ENCODE measurements at places on chromosomes 3 and 15.
A peak's percentile ranks its signal among the peaks of the same experiment; 100 is the strongest.

DNA sequence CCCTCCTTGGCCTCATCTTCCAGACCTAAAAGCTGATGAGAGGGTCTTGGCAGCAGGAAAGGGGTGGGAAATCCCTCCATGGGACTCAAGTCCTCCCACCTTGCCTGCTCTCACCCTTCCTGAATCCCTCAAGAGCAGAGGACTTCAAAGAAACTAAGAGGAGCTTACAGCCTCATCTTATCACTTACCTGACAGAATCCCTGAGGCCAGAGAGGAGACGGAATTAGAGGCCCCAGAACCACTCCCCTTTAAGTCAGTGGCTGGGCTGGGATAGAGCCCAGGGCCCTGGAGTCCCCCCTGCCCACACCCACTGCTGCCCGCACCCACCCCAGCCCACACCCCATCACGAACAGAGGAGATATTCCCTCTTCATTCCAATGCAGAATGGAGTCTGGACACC, 15.2 kb downstream of the LOXL1 start:
- DNase-seq: no peak

DNA sequence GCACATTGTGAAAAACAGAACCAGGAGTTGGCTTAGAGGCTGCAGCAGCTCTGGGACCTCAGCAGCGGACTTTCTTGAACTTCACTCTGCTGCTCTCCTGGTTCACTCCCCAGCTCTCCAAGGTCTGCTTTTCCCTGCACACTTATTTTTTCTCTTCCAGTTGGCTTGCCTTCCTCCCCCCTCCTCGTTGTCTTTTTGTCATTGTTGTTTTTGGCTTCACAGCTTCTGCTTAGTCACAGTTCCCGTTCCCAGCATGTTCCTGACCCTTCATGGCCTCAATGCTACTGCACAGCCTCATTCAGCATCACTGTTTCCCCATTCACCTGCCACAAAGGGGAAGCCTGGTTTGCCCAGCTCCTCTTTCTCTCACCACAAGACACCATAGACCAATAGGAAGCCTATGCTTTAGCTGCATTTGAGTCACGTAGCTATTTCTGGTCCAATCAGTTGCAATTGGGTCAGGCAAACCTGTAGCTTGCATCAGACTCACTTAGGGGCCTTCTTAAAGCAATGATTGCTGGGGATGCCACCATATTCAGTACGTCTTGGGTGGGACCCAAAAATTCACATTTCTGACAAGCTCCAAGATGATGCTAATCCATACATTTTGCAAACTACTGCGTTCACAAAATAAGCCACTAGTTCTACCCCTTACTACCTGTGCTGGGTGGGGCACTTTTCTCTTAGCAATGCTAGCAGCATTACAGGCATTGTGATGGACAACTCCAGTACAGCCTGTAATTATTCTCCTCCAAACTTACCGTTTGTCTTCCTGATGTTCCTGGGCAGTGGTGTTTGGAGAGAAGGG, 7.8 kb upstream of the SUMF1 start:
- DNase-seq: peak; percentile 90

DNA sequence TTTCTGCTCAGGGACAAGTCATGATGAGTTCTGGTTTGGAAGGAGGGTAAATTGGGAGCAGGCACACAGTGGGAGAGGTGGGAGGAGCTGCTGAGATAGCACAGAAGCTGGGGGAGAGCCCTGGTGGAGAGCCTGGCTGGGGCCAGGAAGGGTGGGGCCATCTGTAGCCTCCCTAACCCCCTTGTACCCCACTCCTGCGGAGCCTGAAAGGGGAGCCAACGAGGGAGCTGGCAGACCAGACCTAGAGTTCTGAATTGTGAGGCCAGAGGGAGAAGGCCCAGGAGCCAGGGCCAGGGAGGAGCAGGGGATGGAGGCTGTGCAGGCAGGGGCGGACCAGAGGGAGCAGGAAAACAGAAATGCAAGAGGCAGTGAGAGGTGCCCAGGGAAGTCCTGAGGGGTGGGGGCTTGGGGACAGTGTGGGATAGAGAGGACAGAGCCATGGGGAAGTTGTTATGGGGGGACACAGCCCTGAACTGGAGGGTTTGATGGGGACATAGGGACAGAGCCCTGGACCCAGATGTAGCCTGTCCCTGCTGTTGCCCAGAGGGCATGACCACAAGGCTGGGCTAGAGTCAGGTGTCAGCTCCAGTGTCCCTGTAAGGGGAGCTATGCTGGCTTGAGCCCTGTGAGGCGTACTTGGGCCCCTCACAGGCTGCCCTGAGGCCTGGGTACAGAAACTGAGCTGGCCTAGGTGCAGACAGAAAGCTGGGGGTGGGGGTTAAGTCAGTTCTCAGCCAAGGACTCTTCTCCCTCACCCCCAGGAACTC, 1.2 kb downstream of the TMIE start:
- no peak for DNase-seq

GRCh38 chr3:174596447-174596982, 262.6 kb upstream of the NAALADL2 start:
- no peak for DNase-seq

- DNase-seq: no peak
Measured at GRCh38 chr3:181955566-181955965, 243.8 kb downstream of the SOX2 start.

- DNase-seq: no peak
Measured at GRCh38 chr15:29003840-29004233, 118.1 kb downstream of the APBA2 start.

- DNase-seq: no peak
Measured at GRCh38 chr3:15493436-15493835, 28.1 kb downstream of the COLQ start.

GRCh38 chr15:99614749-99615288, 49.0 kb downstream of the MEF2A start:
- DNase-seq: no peak

DNA sequence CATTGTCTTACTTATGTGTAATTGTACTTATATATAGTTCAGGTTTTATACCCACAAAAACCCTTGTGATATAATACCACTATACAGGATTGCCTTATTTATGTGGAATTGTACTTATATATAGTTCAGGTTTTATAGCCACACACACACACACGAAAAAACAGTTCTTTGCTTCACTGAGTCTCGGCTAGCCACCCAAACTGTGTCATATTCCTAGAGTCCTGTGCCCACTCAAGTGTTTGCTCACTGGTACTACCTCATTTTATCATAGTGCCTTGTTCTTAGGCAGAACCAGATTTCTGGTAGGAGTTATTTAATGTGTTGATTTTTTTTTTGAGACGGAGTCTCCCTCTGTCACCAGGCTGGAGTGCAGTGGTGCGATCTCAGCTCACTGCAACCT, 12.5 kb downstream of the RASA2 start:
- no peak for DNase-seq

GRCh38 chr3:21601178-21601577, 149.8 kb downstream of the ZNF385D start:
- DNase-seq: no peak

GRCh38 chr3:122508135-122508914, 6.4 kb downstream of the KPNA1 start:
- DNase-seq: no peak

- no peak for DNase-seq
Measured at GRCh38 chr15:70342141-70342540, 244.4 kb upstream of the TLE3 start.

DNA sequence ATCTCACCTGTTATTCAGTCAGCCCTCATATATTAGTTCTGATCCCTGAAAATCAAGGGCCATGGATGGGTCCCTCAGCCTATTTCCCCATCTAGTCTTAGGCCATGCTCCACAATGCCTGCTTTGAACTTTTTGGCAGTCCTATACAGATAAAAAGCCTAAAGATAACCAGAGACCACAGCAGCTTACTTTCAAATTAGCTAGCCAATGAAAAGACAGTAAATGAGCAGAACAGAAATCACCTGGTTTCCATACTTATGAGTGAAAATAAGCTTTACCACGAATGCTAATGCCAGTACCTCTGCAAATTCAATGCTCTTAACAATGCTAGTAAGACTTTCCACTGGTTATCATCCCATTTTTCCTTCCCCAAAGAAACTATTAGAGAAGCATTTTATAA, 141.6 kb upstream of the SPRED1 start:
- DNase-seq: no peak

- DNase-seq: no peak
Measured at GRCh38 chr3:190242147-190242546, 80.1 kb downstream of the CLDN1 start.

DNA sequence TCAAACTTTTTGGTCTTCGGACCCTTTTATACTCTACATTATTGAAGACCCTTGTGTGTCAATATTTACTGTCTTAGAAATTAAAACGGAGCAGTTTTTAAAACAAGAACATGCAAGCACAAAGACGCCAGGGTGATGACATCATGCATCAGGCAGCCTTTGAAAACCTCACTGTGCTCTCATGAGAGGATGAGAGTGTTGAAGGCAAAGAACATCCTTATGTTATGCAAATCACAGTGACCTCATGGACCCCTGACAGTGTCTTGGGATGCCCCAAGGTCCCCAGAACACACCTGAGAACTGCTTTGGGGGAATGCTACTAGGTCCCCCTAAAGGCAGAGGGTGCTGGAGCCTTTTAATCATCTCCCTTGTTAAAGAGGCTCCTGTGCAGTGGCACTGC, 51.6 kb downstream of the CHDH start:
- DNase-seq: no peak

- DNase-seq: no peak
Measured at GRCh38 chr15:92845126-92845508, 55.0 kb upstream of the CHD2 start.
